Spinal cord (tissue), 10 donors: ENCODE measurements at places on chromosomes 6 and 20. TPM values are rescaled to one million over a fixed set of nuclear protein-coding genes. Genes with fewer than 3 reads are reported as not detected.

The SLC26A8 gene
- total RNA-seq = 4.4 TPM

DNA sequence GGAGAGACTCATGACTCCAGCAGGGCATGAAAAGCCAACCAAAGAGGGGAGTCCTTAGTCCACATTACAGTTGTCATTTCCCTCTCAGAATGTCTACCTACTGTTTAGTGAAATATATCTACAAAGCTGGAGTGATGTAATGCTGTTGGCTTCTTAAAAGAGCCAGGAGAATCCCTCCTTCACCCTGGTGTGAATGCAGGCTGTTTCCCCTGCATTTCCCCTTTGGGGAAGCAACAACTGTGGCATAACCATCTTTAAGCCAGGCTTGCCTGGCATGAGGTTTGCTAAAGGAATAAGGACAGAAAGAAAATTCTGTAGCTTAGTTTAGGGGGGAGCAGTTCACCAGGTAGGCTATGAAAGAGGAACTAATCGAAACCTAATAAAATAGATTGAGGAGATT, 129.5 kb downstream of the CRYBG1 start:
- H3K36me3 ChIP-seq = no peaks in the 10 kb centered on the region
- no peak for DNase-seq
- H3K4me1 ChIP-seq = no peaks in the 10 kb centered on the region
- no peak overlapping the region for H3K4me3 ChIP-seq

DNA sequence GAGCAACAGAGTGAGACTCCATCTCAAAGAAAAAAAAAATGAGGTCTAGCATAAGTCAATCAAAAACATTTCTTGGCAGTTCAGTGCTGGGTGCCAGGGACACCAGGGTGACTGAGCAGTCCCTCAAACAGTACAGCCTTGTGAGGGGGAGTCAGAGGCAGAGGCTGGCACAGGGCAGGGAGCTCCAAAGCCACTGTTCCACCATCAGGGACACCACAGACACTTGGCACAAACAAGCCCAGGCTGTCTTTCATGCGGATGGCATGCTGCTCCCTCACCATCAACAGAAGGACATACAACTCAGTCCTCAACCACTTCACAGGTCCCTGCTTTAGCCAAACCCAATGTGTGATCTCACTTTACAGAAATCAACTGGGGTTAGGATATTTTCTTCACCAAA, 36.0 kb upstream of the GRM4 start:
- H3K4me3 ChIP-seq = no peak overlapping the region
- no peaks in the 10 kb centered on the region for H3K4me1 ChIP-seq
- no peaks in the 10 kb centered on the region for H3K36me3 ChIP-seq
- no peaks in the 10 kb centered on the region for H3K27me3 ChIP-seq
- H3K27ac ChIP-seq = no peak overlapping the region

DNA sequence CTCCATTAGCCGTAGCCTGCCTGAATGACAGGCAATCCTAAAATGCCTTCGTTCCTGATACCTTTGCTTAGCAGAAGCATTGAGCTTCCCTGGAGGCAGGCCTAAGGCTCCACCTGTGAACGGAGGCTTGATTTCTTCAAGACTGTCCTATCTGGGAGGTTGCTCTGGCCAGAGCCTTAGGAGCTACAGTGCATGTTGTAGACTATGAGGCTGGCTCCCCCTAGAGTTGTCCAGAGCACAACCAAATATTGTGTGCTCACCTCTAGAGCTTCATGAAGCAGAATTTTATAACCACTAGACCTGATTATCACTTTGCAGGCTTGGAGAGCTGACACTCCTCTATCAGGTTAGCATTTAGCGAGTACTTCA, 217.8 kb downstream of the MAFB start:
- no peaks in the 10 kb centered on the region for H3K27me3 ChIP-seq
- H3K4me3 ChIP-seq = no peak overlapping the region
- no peak overlapping the region for H3K27ac ChIP-seq

GRCh38 chr20:34874094-34874654, 1.5 kb upstream of the GGT7 start:
- no peaks in the 10 kb centered on the region for H3K27me3 ChIP-seq
- no peak overlapping the region for H3K4me3 ChIP-seq
- no peak overlapping the region for H3K27ac ChIP-seq
- peaks cover 2% of the 10 kb centered on the region for H3K36me3 ChIP-seq
- DNase-seq = peak; percentile 86

DNA sequence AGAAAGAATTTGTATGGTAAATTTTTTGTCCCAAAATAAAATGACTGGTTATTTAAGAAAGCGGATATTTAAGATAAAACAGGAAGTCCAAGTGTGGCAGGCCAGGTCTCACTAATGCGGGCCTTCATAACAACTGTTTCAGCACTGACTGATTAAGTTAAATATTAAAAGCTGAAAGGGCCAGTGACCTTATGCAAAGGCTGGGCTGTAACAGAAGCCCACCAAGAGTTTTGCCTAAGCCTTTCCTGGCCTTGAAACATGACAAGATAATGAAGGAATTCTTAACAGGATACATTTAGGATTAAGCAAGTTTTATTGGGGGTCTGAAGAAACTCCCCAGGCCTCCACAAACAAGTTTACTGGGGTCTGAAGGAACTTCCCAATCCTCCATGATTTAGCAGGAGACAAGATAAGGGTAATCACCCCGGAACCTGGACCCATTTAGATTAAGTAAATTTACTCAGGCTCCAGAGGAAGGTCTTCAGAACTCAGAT, 36.3 kb downstream of the ZNF133 start:
- no peaks in the 10 kb centered on the region for H3K4me1 ChIP-seq
- H3K4me3 ChIP-seq = no peak overlapping the region
- H3K27ac ChIP-seq = no peak overlapping the region
- H3K27me3 ChIP-seq = no peaks in the 10 kb centered on the region
- DNase-seq = no peak

The HTR1E gene
- total RNA-seq = 0.61 TPM

DNA sequence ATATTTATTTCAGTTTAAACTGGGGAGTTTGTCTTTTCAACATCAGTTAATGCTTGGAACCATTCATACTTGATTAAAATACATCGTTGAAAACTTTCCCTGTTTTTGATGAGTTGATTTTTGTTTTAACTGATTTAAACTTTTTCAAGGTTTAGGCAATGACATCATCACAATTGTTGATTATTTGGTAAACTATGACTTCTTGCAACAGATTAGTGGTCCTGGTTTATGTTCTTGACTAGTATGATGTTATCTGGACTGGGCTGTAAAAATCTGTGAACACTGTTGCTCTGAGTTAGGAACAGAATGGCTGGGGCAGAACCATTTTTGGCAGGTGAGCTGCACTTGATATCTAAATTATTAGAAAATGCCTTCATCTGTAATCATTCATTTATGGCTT, at the start of gene ZC2HC1B:
ZC2HC1B (plus strand) TSS at position 241 of the 400 bp plus-strand sequence; CDS start at position 307, 66 bp downstream.
- DNase-seq = no peak
- H3K27ac ChIP-seq = no peak within 1 kb of the TSS
- no peaks in the 10 kb centered on the region for H3K4me1 ChIP-seq
- peaks cover 18% of the 10 kb centered on the region for H3K36me3 ChIP-seq

- H3K27ac ChIP-seq = no peak overlapping the region
- H3K4me3 ChIP-seq = no peak overlapping the region
- no peaks in the 10 kb centered on the region for H3K4me1 ChIP-seq
- DNase-seq = no peak
- peaks cover 43% of the 10 kb centered on the region for H3K27me3 ChIP-seq
Observed at GRCh38 chr20:40675599-40676221, 13.3 kb downstream of the MAFB start.

The SRMS gene
- total RNA-seq = not detected

The MMS22L gene
- total RNA-seq = 11.7 TPM

DNA sequence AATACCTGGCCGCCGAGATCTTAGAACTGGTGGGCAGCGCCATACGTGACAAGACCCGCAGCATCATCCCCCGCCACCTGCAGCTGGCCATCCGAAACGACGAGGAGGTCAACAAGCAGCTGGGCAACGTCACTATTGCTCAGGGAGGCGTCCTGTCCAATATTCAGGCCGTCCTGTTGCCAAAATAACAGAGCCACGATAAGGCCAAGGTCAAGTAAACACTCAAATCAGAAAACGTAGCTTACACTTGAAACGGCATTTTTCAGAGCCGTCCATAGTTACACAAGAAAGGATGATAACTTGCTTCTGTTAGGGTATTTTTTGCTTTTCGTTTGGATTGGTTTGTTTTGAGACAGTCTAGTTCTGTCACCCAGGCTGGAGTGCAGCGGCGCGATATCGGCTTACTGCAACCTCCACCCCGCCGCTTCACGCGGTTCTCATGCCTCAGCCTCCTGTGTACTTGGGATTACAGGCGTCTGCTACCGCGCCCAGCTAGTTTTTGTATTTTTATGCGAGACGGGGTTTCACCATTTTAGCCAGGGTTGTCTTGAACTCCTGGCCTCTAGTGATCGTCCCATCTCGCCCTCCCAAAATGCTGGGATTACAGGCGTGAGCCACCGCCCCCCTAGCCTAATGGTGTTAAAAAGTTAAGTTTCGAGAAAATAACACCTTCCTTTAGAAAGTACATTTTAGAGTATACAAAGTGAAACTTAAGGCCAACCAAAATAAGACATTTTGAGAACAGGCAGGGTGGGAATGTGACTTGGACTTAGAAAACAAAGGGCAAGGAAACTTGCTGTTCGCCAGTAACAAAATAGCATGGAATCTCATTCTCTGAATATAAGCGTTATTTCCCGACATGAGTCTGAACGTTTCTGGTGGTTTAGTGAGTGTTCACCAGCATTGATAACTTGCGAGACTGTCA, 42.8 kb upstream of the HFE start:
- H3K27ac ChIP-seq = peak overlapping the region; percentile 97
- no peaks in the 10 kb centered on the region for H3K27me3 ChIP-seq
- peak overlapping the region; percentile 64 for H3K4me3 ChIP-seq
- H3K4me1 ChIP-seq = peaks cover 24% of the 10 kb centered on the region

DNA sequence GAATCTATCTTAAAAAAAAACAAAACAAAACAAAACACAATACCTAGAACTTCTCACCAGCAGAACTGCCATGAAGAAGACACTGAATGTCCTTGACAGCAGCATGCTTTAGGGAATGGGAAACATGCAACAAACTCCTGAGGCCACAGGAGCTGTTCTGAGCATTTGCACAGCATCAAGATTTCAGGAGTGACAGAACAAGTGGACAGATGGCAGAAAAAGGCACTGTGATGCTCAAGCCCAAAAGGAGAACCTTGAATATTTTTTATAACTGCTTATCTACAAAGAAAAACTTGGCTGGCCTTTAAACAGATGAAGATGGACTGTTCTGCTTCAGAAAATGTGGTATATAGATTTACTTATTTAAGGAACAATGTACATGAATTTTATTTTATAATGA, 158.9 kb downstream of the RALGAPA2 start:
- DNase-seq = no peak
- no peak overlapping the region for H3K4me3 ChIP-seq
- no peaks in the 10 kb centered on the region for H3K4me1 ChIP-seq
- H3K27ac ChIP-seq = no peak overlapping the region
- no peaks in the 10 kb centered on the region for H3K27me3 ChIP-seq

DNA sequence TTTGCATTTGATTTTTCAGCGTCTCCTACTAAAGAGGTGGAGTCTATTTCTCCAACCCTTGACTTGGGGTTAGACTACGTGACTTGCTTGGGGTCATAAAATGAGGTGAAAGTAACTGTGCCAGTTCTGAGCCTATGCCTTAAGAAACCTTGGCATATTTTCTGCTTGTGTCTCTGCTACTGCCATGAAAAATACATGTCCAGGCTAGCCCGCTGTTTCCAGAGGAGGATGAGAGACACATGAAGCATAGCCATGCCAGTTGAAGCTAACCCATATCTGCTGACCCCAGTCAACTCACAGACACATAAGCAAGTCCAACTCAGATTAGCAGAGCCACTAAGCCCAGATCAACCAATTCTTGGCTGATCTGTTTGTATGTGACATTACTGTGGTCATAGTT, 38.7 kb downstream of the SCP2D1 start:
- no peaks in the 10 kb centered on the region for H3K27me3 ChIP-seq
- no peak for DNase-seq
- H3K27ac ChIP-seq = no peak overlapping the region
- H3K4me1 ChIP-seq = no peaks in the 10 kb centered on the region
- no peak overlapping the region for H3K4me3 ChIP-seq

The OTOR gene
- 15.7 TPM for total RNA-seq

- H3K27me3 ChIP-seq = no peaks in the 10 kb centered on the region
- no peaks in the 10 kb centered on the region for H3K36me3 ChIP-seq
- H3K4me3 ChIP-seq = no peak overlapping the region
- DNase-seq = no peak
Observed at GRCh38 chr20:20241976-20242375, 125.9 kb upstream of the INSM1 start.

- H3K27me3 ChIP-seq = no peaks in the 10 kb centered on the region
- peaks cover 1% of the 10 kb centered on the region for H3K36me3 ChIP-seq
- no peak overlapping the region for H3K27ac ChIP-seq
- no peak for DNase-seq
- peaks cover 8% of the 10 kb centered on the region for H3K4me1 ChIP-seq
- H3K4me3 ChIP-seq = no peak overlapping the region
Observed at GRCh38 chr20:31806564-31807355, 12.4 kb upstream of the MYLK2 start.

The TSHZ2 gene
- total RNA-seq = 11.8 TPM

GRCh38 chr20:59811681-59812171, 121.7 kb downstream of the SYCP2 start:
- peaks cover 39% of the 10 kb centered on the region for H3K36me3 ChIP-seq
- no peak overlapping the region for H3K27ac ChIP-seq
- no peak overlapping the region for H3K4me3 ChIP-seq
- H3K4me1 ChIP-seq = peaks cover 52% of the 10 kb centered on the region

- no peak for DNase-seq
- peaks cover 93% of the 10 kb centered on the region for H3K36me3 ChIP-seq
- H3K27ac ChIP-seq = peak overlapping the region; percentile 49
- H3K4me1 ChIP-seq = peaks cover 49% of the 10 kb centered on the region
Observed at GRCh38 chr20:37396416-37397075, 50.6 kb downstream of the SRC start.

The AAR2 gene
- 27.4 TPM for total RNA-seq

The NKAIN2 gene
- total RNA-seq = 16.3 TPM

DNA sequence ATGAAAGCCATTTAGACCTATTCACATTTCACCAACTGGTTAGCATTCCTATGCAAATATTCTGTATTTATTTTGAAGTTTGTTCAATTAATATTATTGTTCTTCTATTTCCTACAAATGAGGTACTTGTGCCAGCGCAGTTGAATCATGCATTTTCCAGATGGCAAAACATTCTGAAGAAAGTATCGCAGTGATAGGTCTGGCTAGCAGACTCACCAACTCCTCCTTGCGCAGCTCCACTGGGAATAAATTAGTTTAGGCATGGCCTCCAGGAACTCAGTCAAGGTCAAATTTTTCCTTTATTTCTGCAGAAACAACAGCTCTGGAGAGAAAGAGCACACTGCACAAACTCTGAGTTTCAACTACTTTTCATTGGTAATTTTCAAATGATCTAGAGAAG, 437.7 kb downstream of the COL12A1 start:
- DNase-seq = no peak
- no peak overlapping the region for H3K4me3 ChIP-seq
- H3K36me3 ChIP-seq = no peaks in the 10 kb centered on the region
- no peaks in the 10 kb centered on the region for H3K4me1 ChIP-seq
- no peak overlapping the region for H3K27ac ChIP-seq
- H3K27me3 ChIP-seq = no peaks in the 10 kb centered on the region

- DNase-seq = no peak
- no peak overlapping the region for H3K27ac ChIP-seq
- no peaks in the 10 kb centered on the region for H3K4me1 ChIP-seq
- H3K4me3 ChIP-seq = no peak overlapping the region
- no peaks in the 10 kb centered on the region for H3K36me3 ChIP-seq
- H3K27me3 ChIP-seq = no peaks in the 10 kb centered on the region
Observed at GRCh38 chr6:15904651-15905376, 224.1 kb upstream of the MYLIP start.
